K562 (cell line): ENCODE measurements at places on chromosomes 7 and 10. TPM values are rescaled to one million over a fixed set of nuclear protein-coding genes. Genes with fewer than 3 reads are reported as not detected.

Gene ANXA8L1
- total RNA-seq: not detected in 2 replicates

- peaks cover 8% of the 10 kb centered on the region for H3K4me1 ChIP-seq
- H3K27ac ChIP-seq: no peak overlapping the region
- H3K27me3 ChIP-seq: peaks cover 79% of the 10 kb centered on the region
Observed at GRCh38 chr7:155920068-155920461, 107.8 kb upstream of the SHH start.

- H3K27me3 ChIP-seq: 0 out of 3 replicates have a peak, but pooled peaks cover 2% of the 10 kb centered on the region
- H3K27ac ChIP-seq: no peak overlapping the region
- H3K4me3 ChIP-seq: no peak overlapping the region
- no peaks in the 10 kb centered on the region for H3K4me1 ChIP-seq
- H3K36me3 ChIP-seq: no peaks in the 10 kb centered on the region
- DNase-seq: no peak
Observed at GRCh38 chr10:63759335-63759734, 238.1 kb downstream of the REEP3 start.

DNA sequence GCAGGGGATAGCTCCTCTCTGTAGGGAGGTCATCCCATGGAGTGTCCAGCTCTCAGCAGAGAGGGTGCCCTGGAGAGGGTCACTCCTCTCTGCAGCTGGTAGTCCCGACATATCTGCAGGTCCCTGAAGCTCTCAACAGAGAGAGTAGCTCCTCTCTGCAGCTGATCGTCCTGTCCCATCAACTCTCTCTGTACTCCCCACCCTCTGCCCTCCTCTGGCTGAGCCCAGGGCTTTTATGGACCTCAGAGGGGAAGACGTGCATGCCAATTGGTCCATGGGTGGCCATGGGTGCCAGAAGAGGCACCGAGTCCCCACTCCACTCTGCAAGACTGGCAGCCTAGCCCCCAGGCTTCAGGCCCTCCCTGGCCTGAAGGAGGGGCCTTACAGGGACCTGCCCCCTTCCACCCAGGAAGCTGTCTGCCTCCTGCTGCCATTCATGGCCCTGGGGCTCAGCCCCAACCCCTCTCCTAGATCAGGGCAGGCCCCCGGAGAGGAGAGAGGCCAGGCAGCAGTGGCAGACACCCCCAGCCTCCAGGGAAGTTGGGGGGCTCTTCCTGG, 9.0 kb upstream of the BLVRA start:
- no peaks in the 10 kb centered on the region for H3K27me3 ChIP-seq
- H3K36me3 ChIP-seq: no peaks in the 10 kb centered on the region

GRCh38 chr10:79381804-79382221, 34.5 kb downstream of the PPIF start:
- no peak for DNase-seq
- H3K36me3 ChIP-seq: no peaks in the 10 kb centered on the region
- H3K4me1 ChIP-seq: 0 out of 3 replicates have a peak, but pooled peaks cover 3% of the 10 kb centered on the region
- H3K27me3 ChIP-seq: peaks cover 20% of the 10 kb centered on the region

DNA sequence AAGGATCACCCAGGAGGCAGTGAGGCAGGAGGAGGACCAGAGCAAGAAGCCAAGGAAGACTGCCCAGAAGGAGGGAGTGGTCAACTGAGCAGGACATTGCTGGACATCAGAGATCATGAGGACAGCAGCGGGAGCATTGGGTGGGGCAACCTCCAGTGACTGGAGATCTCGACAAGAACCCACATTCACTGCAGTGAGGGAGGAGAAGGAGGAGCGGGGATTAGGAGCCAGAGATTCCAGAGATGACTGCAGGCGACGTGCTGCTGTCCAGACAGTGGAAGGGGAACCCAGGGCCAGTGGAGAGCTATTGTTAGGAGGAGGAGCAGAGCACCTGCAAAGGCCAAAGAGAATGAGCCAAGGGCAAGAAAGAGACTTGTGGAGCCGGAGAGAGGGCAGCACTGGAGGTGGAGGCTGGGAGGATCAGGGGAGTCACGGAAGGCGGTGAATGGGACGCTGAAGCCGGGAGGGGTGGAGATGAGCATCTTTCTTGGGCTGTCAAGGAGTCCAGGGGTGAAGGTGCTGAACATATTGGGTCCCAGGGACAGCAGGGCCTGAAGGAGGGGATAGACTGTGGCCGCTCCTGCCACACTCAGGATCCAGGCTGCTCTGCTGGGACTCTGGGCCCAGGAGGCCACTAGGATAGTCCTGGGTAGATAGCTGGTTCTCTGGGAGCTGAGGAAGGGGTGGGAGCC, 140.1 kb upstream of the UNC5B start:
- H3K27me3 ChIP-seq: peaks cover 46% of the 10 kb centered on the region
- no peak overlapping the region for H3K4me3 ChIP-seq
- H3K27ac ChIP-seq: no peak overlapping the region; the same call in 2 of the 3 replicates
- no peaks in the 10 kb centered on the region for H3K4me1 ChIP-seq
- DNase-seq: no peak

DNA sequence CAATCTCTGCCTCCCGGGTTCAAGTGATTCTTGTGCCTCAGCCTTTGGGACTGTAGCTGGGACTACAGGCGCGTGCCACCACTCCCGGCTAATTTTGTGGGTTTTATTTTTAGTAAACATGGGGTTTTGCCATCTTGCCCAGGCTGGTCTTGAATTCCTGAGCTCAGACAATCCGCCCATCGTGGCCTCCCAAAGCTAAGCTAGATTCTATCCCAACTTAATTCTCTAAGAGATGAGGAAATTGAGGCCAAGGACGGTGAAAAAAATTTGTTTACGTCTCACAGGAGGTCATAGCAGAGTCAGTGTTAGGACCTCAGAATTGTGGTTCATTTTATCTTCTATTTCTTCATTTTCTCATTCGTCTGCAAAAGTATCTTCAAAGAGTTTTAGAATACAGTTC, 6.1 kb downstream of the CCAR1 start:
- H3K4me1 ChIP-seq: no peaks in the 10 kb centered on the region
- no peak overlapping the region for H3K27ac ChIP-seq
- no peak for DNase-seq
- no peak overlapping the region for H3K4me3 ChIP-seq
- no peaks in the 10 kb centered on the region for H3K27me3 ChIP-seq

Gene EPO
- total RNA-seq: not detected in 2 replicates
